ENCODE measurements at places on chromosomes 7 and 10. TPM values are rescaled to one million over a fixed set of nuclear protein-coding genes. Genes with fewer than 3 reads are reported as not detected.

The SPACDR gene
- total RNA-seq, result 1.00 TPM

The SPDYE1 gene
- total RNA-seq, result not detected

The HOXA5 gene
- total RNA-seq, result not detected

The GPR26 gene
- total RNA-seq, result not detected

DNA sequence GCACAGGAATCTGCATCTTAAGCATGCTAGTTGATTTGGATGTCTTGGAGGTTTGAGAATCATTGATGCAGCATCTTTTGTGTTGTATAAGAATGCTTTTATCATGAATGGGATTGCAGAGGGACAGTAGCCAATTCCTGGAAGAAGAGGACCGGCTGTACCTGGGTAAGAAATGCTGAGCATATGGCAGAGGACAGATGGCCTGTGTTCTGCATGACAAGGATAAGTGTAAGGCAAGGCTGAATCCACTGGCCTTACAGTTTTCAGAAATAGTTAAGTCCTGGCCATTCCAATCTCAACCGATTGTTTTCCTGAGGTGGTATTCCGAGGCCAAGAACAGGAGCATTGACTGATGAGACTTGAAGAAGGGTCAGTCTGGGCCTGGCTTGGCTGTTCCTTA lies 24.4 kb upstream of the KBTBD2 start:
- no peaks in the 10 kb centered on the region for H3K36me3 ChIP-seq
- no peaks in the 10 kb centered on the region for H3K27me3 ChIP-seq
- DNase-seq, result no peak
- H3K4me3 ChIP-seq, result no peak overlapping the region
- no peak overlapping the region for H3K27ac ChIP-seq

GRCh38 chr10:62707810-62708209 lies 96.7 kb upstream of the ADO start:
- no peaks in the 10 kb centered on the region for H3K4me1 ChIP-seq
- H3K4me3 ChIP-seq, result no peak overlapping the region
- no peak for DNase-seq
- H3K27me3 ChIP-seq, result no peaks in the 10 kb centered on the region

GRCh38 chr10:79019441-79020014 lies 49.2 kb upstream of the ZMIZ1 start:
- peak overlapping the region; percentile 45 for H3K27ac ChIP-seq
- DNase-seq, result peak; percentile 11
- H3K36me3 ChIP-seq, result no peaks in the 10 kb centered on the region

DNA sequence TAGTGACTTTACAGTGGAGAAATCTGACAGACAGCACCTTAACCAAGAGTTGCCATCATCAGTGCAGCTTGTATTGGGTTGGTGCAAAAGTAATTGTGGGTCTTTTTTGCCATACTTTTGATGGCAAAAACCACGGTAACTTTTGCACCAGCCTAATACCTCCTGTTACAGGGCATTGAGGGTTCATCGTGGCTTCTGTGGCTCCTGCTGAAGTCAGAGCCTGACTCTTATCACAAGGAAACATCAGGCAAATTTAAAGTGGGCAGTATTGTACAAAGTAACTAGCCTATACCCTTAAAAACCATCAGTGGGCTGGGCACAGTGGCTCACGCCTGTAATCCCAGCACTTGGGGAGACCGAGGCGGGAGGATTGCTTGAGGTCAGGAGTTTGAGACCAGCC lies 117.4 kb downstream of the HECW1 start:
- H3K4me1 ChIP-seq, result no peaks in the 10 kb centered on the region
- no peaks in the 10 kb centered on the region for H3K36me3 ChIP-seq
- no peak overlapping the region for H3K4me3 ChIP-seq
- H3K27ac ChIP-seq, result no peak overlapping the region
- no peaks in the 10 kb centered on the region for H3K27me3 ChIP-seq

DNA sequence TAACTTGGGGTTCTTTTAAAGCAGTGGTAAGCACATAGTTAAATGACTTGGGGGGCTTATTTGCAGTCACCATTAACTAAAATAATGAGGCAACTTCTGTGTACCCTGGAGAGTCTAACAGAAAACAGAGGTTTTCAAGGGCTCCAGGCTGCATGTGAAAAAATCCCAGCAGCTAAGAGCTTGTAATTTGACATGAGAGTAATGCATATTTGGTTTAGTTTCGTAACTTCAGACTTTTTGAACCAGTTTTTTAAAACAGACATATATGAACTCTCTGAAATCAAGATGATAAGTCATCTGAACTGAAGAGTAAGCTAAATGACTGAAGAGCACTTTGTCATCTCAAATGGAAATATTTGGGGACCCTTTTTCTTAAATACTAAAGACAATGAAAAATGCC lies 40.2 kb upstream of the IFRD1 start:
- H3K36me3 ChIP-seq, result no peaks in the 10 kb centered on the region
- no peaks in the 10 kb centered on the region for H3K4me1 ChIP-seq
- no peak overlapping the region for H3K27ac ChIP-seq
- DNase-seq, result no peak

- no peak overlapping the region for H3K27ac ChIP-seq
- no peaks in the 10 kb centered on the region for H3K36me3 ChIP-seq
- DNase-seq, result no peak
- H3K27me3 ChIP-seq, result no peaks in the 10 kb centered on the region
- no peak overlapping the region for H3K4me3 ChIP-seq
Measured at GRCh38 chr7:7652798-7653540, 12.4 kb downstream of the UMAD1 start.

- no peaks in the 10 kb centered on the region for H3K36me3 ChIP-seq
- H3K4me3 ChIP-seq, result no peak overlapping the region
- no peak for DNase-seq
Measured at GRCh38 chr10:75619635-75620034, 188.2 kb downstream of the LRMDA start.

DNA sequence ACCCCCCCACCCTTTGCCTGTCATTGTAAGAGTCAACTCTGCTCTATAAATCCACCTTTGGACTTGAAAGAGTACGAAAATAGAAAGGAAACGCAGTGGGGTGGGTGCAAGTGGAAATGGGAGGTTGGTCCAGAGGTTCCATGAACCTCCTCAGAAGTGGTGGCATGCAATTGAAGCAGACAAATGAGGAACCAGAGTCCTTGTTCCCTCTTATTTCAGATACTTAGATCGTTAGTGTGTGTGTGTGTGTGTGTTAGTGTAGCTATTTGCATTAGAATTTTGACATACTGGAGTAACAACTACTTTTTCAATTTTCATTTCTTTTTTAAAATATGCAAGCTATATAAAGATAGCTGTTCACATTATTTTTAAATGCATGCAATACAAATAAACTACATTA lies 18.1 kb upstream of the TFAM start:
- no peak overlapping the region for H3K27ac ChIP-seq
- no peaks in the 10 kb centered on the region for H3K36me3 ChIP-seq
- H3K27me3 ChIP-seq, result no peaks in the 10 kb centered on the region
- H3K4me3 ChIP-seq, result no peak overlapping the region
- H3K4me1 ChIP-seq, result no peaks in the 10 kb centered on the region
- no peak for DNase-seq

DNA sequence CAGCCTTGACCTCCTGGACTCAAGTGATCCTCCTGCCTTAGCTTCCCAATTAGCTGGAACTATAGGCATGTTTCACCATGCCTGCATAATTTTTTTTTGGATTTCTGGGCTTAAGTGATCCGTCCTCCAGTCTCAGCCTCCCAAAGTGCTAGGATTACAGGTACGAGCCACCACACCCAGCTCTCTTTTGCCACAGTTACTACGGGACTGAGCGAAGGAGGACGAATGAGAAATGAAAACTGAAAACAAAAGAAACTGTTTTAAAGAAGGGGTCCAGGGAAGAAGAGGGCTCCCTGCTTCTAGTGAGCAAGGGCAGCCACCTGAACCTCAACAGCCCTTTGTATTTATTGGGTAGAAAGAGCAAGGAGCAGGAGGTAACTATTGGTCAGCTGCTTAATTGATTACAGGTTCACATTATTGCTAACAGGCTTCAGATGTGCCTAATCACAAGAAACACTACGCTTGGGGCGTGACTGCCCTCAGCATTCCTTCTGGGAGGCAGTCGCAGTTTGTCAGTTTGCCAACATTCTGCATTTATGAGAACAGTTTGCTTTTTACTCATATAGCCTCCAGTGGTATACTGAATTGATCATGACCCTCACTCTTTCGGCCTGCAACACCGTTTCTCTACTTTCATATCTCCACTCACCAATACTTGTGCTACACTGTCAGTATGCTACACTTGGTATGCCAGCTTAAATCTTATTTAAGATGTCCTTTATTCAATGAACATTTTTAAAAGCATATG lies 676.8 kb downstream of the DNAJB9 start:
- no peaks in the 10 kb centered on the region for H3K36me3 ChIP-seq
- no peak overlapping the region for H3K4me3 ChIP-seq
- no peaks in the 10 kb centered on the region for H3K4me1 ChIP-seq
- H3K27me3 ChIP-seq, result no peaks in the 10 kb centered on the region
- H3K27ac ChIP-seq, result no peak overlapping the region
- DNase-seq, result no peak

DNA sequence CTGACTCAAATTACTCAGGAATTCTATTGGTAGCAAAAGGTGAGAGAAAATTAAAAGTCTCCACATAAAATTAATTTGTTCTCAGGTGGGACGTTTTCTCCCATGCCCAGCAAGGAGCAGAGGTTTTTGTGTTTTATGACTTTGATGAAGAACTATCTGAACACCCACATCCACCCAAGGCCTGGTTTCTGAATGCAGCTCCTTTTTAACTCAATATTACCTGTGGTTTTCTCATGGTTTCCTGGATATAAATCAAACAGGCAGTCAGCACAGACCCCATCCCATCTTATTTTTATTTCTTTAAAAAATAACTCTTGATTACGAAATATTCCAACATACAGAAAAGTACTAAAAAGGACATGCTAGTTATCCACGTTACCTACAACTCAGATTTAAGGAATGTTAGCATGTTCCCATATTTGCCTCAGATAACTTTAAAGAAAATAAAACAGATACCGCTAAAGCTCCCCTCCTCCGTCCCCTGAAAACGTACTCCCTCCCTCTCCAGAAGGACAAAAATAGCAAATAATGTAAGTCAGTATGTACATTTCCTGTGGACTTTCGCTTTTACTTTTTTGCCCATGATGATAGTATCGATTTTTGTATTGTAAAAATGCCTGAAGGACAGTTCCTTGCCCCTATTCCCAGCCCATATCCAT lies 43.4 kb downstream of the GLI3 start:
- no peak for DNase-seq
- no peaks in the 10 kb centered on the region for H3K27me3 ChIP-seq
- no peaks in the 10 kb centered on the region for H3K36me3 ChIP-seq
- no peaks in the 10 kb centered on the region for H3K4me1 ChIP-seq
- no peak overlapping the region for H3K4me3 ChIP-seq

DNA sequence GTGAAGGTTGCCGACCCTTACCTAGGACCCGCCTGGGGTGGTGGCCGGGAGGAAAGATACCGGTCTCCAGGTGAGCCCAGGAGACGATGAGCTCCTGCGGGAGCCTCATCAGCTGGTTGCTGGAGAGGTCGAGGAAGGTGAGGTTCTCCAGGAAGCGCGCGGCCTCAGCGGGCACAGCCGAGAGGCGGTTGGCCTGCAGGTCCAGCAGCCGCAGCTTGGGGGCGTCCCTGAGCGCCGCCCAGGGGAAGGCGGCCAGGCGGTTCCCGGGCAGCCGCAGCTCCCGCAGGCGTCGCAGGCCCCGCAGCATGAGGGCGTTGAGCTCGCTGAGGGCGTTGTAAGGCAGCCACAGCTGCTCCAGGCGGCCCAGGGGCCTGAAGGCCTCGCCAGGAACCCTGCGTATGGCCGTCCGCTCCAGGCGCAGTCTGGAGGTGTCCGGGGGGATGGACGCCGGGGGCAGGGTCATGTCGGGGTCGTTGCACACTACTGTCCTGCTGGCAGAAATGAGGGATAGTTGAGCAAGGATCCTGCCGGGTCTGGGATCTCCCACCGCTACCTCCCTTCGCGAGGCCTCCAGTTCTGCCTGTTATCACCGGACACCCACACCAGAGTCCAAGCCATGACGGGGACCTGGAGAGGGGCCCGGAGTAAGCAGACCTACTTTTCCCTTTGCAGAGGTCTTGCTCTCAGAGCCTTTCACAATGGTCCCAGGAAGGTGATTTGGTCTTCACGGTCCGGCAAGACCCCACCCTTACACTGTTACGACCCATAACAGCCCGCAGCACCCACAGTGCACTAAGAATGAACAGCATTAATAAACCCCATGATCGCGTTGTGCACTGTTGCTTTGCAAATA lies 3.9 kb downstream of the LRIT1 start:
- no peak overlapping the region for H3K4me3 ChIP-seq
- H3K27me3 ChIP-seq, result no peaks in the 10 kb centered on the region
- H3K27ac ChIP-seq, result no peak overlapping the region
- no peaks in the 10 kb centered on the region for H3K36me3 ChIP-seq

DNA sequence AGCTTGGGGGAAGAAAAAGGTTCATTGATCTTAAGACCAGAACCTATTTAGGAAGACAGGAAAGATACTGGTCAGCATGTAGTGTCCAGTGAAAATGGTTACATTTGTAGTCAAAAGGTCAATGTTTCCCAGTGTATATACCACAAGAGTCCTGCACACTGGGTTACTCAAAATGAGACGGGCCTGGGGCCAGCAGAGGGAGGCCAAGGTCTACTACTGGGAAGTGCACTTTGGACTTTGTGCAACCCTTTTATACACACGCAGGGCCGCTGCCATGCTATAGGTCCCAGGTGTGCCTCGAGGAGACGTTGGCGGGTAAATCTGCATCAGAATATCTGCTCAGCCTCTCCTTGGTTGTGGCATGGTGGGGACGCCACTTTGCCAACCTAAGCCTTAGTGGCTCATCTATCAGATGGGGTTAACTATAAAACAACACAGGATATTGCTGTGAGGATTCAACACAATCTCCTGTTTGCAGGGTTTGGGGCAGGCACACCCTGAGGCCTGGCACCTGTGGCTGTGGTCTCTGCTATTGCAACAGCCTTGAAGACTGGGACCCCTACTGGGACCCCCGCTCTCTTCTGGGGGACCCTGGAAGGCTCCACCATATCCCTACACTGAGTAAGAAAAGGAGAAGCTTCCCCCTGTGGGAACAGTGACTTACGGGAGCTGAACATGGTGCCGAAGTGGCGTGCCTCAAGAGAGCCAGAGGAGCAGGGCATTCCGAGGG lies 19.7 kb downstream of the CLRN3 start:
- no peaks in the 10 kb centered on the region for H3K4me1 ChIP-seq
- no peak for DNase-seq
- no peak overlapping the region for H3K27ac ChIP-seq
- no peaks in the 10 kb centered on the region for H3K36me3 ChIP-seq

DNA sequence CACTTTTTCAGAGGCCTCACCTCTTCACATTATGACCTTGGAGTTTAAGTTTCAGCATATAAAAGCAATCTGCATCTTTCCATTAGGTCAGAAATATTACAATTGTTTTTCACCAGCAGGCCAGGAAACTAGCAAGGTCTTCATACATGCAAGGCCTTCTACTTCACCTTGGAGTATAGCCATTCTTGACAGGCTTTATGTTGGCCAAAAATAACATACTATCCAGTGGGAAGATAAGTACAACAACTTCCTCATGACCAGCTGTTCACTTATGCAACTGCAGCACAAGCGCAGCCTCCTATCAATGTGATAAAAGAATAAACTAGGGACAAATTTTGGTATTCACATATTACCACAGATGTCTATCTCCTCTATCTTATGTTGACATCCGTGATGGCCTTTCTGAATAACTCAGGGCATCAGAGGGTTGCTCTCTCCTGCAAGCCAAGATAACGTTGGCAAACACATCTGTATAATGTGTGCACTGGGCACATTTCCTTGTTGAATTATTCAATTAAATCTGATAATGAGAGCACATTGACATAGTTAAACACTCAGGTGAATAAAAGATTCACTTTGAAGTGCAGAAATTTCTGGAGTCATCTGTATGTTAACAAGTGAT lies 239.8 kb downstream of the FZD1 start:
- no peaks in the 10 kb centered on the region for H3K27me3 ChIP-seq
- no peaks in the 10 kb centered on the region for H3K4me1 ChIP-seq
- DNase-seq, result no peak
- H3K36me3 ChIP-seq, result no peaks in the 10 kb centered on the region
- no peak overlapping the region for H3K4me3 ChIP-seq
